ENCODE measurements at places on chromosomes 12 and 14.
A peak's percentile ranks its signal among the peaks of the same experiment; 100 is the strongest.

DNA sequence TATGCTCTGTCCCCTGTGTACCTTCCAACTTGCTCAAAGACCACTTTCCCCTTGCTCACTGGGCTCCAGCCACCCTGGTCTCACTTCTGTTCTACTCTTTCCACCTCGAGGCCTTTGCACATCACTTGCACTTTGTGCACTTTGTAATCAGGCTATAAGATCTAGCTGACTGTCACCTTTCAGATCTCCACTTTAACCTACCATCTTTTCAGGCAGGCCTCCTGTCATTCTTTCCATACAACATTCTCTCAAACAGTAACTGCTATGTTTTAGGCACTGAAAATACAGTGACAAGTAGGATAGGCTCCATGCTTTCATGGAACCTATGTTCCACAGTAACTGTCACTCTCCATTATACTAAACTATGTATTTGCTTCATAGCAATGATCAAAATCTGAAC, 14.0 kb downstream of the CPM start:
- DNase-seq = no peak

DNA sequence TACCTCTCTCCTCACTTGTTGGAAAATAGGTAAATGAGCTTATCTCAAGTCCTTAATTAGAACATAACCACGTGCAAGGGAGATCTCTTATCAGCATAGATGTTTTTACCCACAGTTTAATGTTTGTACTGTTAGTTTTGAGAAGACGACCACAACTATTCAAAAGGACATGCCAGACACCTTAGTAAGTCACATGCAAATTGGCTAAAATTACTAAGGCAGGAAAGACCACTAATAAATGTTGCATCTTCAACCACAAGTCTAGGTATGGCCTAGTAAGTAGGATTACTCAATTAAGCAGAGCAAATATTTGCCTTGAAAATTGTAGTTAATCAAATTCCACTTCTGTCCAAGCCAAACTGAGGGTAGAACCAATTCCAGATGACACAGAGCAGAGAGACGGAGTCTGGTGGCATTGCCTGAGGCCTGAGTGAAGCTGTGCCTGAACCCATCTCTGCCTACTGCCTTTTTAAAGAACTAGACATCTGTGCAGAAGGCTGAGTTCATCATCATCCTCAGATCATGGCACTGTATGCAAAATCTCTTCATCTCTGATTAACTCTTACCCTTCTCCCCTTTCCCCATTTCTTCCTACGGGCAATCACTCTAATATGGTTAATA, 29.7 kb upstream of the CHST11 start:
- no peak for DNase-seq

- no peak for DNase-seq
Measured at GRCh38 chr14:89699071-89699470, 255.5 kb downstream of the EFCAB11 start.

DNA sequence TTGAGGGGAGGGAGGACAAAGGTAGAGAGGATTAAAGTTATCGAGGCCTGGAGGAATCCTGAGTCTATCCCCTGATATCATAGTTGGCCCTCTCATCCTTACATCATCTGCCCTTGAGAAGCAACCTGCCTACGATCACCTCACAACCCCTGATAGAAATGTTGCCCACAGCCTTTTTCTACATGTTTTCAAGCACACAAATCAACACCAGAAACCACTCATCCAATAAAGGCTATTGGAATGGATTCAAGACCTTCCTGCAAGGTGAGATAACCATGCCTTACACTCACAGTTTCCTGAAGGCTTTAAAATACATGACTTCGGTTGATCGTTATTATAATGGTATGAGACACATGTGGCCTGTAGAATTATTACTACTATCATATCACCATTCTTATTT, 175.7 kb upstream of the EGLN3 start:
- no peak for DNase-seq

DNA sequence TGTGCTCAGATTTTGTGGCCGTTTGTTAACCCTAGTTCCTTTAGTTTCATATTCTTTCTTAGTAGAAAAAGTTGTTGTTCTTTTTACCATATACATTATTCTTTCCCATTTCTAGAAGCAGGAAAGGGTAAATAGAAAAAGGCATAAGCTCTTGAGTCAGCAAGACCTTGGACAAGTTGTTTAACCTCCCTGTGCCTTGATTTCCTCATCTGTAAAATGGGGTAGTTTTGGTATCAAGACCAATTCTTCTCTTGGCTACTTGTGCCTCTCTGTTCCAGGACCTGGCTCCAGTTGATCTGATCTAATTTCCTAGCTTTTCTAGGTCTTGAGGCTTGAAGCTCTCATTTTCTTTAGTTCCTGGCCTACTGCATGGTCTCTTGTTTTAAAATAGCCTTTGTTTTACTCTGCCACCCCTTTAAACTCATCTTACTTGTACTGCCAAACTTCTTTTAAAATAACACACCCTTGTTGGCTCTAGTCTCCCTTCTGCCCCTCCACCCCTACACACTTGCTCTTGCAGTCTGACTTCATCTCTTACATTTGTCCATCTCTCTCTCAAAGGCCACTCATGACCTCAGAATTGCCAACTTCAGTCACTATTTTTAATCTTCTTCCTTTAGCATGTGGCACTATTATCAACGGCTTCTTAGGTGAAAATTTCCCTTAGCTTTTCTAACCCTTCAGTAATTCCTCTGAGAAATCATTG, 143.7 kb downstream of the TTLL5 start:
- DNase-seq = no peak

DNA sequence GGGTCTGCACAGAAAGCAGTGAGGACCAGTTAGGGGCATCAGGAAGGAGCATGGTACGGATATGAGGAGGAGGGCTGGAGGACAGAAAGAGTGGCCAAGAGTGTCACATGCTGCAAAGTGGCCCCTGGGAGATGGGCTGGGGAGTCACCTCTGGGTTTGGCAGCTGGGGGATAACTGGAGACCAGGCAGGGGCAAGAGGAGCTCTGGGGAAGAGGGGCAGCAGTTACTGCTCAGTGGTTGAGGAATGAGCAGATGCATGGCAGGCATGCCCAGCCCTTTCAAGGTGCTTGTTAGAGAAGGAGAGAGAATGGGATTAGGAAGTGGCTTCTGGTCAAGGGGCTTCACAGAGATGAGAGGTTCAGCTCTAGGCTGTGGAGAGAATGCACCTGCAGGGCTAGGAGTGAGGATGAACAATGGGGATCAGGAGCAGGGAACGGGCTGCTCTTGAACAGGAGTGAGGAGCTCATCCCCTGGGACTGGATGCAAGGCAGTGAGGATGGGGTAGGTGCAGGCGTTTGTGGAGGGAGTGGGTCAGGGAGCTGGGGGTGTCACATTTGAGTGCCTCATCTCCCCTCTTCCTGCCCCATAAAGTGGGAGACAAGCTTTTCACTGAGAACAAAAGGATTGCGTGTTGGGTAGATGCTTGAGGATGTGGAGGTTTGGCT, 127.5 kb downstream of the PAPOLA start:
- no peak for DNase-seq

- DNase-seq = no peak
Measured at GRCh38 chr12:75670216-75670615, 158.8 kb upstream of the KRR1 start.

DNA sequence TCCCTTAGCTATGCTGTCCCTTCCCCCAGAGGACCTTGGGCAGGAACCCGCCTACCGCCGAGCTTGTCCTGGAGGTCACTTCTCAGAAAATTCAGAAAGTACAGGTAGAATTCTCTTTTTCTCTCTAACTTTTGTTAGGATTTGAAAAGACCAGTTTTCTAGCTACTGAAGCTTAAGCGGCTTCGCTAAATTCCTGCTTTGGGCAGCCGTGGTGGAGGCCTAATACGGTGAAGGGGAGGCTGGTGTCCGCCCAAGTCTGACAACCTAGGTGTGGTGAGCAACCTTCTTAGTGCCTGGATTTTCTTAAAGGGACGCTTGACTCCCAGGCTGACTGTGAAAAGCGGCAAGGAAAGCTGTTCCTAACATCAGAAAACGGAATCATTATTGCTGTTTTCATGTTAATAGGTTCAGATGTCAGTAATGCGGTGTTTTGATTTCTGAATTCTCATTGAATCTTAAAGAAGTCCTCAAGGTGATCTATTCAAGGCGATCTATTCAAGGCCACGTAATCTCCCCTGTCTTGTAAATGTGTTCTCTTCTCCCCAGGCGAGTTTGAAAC, 835 bp downstream of the FGD4 start:
- DNase-seq = no peak

- no peak for DNase-seq
Measured at GRCh38 chr12:5489760-5490406, 58.0 kb downstream of the NTF3 start.

DNA sequence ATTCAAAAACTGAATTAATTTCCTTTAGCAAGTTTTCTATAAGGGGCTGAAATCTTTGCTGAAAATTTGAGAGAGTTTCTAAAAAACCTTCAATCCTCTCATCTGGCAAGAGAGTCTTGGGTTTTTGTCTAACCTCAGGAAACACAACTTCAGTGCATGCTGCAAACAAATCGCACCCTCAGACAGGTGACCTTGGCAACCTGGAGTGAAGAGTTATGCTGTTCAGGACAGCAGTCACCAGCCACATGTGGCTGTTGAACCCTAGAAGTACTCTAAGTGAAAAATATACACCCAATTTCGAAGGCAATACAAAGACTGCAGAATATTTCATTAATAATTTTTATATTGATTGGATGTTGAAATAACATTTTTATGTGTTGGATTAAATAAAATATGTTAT, 184.8 kb downstream of the RPS29 start:
- DNase-seq = no peak

DNA sequence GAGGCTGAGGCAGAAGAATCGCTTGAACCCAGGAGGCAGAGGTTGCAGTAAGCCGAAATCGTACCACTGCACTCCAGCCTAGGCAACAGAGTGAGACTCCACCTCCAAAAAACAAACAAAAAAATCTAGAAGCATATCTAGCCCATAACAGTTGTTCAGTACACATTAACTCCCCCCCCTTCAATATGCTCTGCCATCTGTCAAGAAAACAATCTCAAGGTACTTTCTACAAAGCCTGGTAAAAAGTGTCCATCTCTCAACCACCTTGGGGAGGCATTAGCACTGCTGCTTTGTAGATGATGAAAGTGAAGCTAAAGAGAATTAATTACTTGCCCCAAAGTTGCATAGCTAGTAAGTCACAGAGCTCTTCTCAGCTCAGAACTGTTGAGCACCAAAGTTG, 24.9 kb downstream of the LGALS3 start:
- DNase-seq = no peak

DNA sequence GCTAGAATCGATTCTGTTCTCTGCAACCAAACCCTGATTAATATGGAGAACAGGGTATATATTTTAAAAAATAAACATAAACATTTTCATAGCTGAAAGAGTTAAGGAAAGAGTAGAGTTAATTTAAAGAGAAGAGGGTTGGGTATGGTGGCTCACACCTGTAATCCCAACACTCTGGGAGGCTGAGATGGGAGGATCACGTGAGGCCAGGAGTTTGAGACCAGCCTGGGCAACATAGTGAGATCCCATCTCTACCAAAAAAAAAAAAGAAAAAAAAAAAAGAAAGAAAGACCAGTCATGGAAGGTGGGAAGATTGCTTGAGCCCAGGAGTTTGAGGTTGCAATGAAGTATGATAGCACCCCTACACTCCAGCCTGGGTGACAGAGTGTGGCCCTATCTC, 25.5 kb downstream of the GTSF1 start:
- DNase-seq = no peak

GRCh38 chr14:101241807-101242278, 319.5 kb upstream of the DIO3 start:
- DNase-seq = no peak

DNA sequence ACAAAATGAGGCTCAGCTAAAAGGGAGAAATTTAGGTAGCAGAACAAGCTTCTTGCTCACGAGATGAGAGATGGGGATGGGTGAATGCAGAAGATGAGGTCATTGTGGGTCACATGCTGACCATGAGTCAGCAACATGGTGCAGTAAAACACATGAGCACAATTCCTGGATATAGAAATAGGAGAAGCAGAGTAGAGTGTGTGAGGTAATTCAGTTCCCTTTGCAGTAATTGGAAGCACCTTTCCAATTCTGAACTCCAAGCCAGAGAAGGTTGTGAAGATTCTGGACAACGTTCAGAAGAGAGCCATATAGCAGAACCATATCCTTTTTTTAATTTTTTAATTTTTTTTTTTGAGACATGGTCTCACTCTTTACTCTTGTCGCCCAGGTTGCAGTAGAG, 62.0 kb upstream of the LMNTD1 start:
- DNase-seq = no peak

GRCh38 chr12:32885831-32886230, 10.7 kb downstream of the PKP2 start:
- DNase-seq = no peak

GRCh38 chr12:41008472-41008871, 179.6 kb upstream of the PDZRN4 start:
- DNase-seq = no peak

DNA sequence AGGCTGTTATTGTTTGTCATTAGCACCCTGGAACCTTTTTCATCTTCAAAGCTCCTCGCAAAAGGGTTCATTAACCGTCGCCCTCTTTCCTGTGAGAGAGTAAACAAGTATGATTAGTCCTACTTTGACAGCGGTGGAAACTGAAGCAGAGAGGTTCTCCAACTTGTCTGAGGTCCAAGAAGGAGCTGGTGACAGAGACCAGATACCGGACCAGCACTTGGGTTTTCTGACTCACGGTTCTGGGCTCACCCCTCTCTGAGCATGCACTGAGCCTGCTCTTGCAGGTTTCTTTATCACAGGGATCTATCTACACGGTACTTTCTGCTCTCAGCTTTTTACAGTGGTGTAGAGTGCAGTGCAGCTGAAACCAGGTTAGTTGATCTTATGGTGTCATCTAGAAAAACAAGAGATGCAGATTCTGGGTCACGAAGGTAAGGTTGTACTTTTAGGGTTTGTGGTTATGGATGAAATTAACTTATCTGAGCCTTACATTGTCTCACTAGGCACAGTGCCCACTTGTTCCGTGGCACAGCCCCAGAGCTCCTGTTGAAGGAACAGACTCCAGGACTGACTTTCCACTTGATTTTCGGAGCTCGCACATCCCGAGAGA, 62.1 kb downstream of the PPP2R5C start:
- DNase-seq = peak; percentile 78

DNA sequence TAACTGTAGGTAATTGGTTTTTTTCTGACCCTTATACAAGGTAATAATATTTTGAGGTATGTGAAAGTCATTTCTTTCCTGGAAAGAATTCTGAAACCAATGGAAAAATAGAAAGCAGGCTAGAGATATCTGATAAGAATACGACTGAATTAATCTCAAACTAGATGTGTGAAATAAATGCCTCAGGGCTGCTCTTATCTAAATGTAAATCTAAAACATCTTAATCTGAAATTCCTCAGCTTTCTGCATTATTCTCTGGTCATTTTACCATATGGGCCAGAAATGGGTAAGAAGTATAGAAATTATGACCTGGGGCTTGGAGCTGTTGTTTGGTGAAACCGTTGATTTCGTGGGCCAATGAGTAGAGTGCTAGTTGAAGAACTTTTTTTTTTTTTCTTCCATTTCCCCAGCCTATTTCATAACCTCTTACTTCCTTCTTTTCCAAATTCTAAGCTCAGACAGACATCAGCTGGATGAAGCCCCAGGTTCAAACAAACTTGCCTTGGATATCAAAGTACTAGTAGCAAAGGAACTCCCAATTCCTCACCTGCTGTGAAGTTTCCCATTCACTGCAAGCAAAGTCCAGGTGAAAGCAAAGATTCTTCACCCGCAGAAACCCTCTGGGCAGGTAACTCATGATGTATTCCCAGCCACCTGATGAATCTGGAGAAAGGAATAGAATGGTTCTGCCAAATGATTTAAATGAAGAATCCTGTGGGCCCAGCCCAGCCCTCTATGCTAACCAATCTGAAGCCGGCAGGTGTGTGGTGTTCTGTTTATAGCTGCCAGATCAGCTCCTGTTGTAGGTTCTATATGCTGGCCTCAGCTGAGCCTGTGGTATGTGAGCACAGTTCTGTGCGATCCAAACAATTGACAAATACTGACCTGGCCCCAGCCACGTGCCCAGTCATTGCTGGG, 9.7 kb upstream of the FOS start:
- DNase-seq = no peak

GRCh38 chr12:124311292-124312109, 16.6 kb downstream of the RFLNA start:
- no peak for DNase-seq

All from CD4-positive, alpha-beta T cell treated with Interferon gamma for 1 hour (primary cell).